ENCODE measurements at places on chromosomes 11 and 22.

GRCh38 chr11:9784602-9785315, 120.9 kb downstream of the SWAP70 start:
- no peak for DNase-seq

- DNase-seq: no peak
Observed at GRCh38 chr11:11142430-11142829, 210.6 kb downstream of the CSNK2A3 start.

- no peak for DNase-seq
Observed at GRCh38 chr11:30046578-30046945, 29.7 kb upstream of the KCNA4 start.

DNA sequence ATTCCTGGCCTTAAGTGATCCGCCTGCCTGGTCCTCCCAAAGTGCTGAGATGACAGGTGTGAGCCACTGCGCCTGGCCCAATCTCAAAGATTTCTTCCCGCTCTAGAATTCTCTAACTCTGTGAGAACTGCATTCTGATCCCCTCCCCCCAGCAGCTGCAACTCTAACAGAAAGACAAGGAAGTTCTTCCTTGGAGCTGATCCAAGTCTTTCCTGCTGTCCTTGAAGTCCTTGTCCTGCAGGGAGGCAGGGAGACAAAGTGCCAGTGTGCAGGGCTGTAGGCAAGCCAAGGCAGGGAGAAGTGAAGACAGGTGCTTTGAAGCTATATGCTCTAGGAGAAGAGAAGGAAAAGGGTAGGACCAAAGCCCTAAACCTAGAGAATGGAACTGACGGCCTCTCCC, 9.5 kb upstream of the GGA1 start:
- DNase-seq: no peak

Data from mammary epithelial cell (primary cell).